SIG-M5 (cell line): ENCODE measurements at places on chromosomes 2 and 18.

GRCh38 chr2:211373203-211373602 is 816.8 kb downstream of the CPS1 start:
- DNase-seq: no peak

DNA sequence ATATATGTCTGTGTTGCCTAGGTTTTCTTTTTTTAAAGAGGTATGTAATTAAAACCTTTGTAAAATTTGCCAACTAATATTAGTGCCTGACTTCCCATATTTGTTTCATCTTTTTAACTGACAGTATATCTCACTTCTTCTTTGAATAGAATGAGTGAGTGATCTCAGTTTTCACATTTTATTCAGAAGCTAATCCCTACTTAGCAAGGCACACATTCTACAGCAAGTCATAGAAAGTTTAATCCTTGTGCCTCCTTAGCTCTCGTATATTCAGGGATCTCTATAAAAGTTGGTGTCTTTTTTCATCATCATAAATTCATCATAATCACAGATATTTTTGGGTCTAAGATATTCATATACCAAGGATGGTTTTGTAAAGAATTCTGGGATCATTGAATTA is 66.6 kb downstream of the RIF1 start:
- DNase-seq: no peak

DNA sequence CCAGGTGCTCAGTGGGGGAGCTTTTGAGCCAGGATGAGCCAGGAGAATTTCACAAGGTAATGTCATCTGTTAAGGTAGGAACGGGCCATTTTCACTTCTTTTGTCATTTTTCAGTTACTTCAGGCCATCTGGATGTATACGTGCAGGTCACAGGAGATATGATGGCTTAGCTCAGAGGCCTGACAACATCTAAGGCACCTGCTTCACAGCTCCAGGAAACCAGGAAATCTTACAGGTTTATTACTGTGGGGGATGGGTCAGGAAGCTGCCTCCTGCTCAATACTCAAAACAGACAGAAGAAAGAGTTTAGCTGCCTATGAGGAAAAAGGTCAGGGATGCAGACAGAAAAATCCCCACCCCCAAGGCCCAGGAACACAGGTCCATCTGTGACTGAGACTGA is 364.3 kb upstream of the LRP1B start:
- DNase-seq: no peak

DNA sequence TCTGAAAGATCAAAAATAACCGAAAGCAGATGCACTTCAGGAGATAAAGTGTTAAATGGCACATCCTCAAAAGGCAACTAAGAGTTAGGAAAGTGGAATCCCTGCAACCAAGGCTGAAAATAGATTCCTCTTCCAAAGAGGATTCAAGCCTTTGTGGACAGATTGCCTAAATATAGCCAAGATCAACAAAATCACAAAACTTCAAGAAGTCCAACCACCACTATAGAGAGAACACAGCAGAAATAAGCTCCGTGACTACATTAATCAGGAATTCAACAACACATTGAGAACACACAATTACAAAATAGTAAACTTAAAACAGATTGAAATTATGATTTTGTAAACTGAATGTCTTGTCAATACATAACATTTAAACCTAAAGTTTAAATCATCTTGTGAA is 165.7 kb downstream of the LNPK start:
- DNase-seq: no peak

- peak; percentile 82 for DNase-seq
These were observed 69.1 kb upstream of the AFF3 start for GRCh38 chr2:100211521-100211920.

DNA sequence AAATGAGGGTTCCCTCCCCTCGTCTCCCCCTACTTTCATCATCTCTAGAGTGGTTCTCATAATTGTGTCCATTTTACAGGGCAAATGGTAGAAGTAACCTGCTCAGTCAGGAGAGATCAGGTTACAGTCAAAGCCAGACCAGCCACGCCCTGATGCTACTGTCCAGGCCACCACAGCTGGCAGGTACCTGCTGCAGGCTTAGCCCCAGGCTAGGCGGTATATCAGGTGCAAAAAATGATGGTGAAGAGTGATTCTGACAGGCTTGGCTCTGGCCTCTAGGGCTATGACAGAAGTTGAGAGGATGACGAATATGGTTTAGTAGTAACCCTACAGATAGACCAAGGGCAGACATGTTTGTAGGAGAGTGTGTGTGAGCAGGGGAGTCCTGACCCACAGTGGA is 67.1 kb downstream of the HAUS1 start:
- DNase-seq: no peak

GRCh38 chr18:13522256-13522655 is 204.1 kb downstream of the FAM210A start:
- no peak for DNase-seq

GRCh38 chr2:74573747-74574562 is 19.4 kb downstream of the DOK1 start:
- peak; percentile 70 for DNase-seq

GRCh38 chr2:176018708-176019107 is 16.6 kb upstream of the LNPK start:
- no peak for DNase-seq

DNA sequence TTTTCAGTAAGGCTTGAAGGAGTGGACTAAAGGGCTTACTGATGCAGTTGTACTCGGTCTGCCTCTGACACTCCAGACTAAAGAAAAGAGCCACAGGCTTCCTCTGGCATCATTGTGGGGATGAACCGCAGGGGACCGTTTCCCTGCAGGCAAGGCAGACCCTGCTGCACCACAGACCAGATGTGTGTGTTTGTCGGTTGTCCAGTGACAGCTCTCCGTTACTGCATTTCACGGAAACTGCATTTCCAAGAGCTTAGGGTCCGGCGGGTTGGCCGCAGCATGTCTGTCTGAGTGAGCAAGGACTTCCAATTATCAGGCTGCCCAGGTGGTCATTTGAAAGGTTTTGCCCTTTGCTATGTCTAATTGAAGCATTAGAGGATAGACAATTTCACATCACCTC is 98.1 kb downstream of the FAM210A start:
- DNase-seq: no peak

DNA sequence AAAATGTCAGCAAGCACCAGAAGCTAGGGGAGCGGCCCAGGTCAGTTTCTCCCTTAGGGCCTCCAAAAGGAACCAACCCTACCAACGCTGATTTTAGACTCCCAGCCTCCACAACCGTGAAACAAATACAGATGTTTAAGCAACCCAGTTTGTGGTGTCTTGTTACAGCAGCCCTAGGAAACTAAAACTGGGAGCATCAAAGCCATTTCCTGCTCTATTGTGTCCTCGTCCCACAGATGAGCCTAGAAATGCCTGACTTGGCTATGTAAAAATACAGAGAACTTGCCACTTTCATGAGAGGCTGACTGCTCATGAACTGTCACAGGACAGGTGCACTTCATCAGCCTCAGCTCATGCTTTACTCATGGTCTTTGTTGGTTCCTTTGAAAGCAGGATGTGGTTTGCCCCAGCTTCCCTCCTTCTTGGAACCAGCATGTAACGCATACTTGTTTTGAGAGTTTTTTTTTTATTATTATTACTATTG is 97.6 kb upstream of the SLC39A10 start:
- DNase-seq: peak; percentile 48

DNA sequence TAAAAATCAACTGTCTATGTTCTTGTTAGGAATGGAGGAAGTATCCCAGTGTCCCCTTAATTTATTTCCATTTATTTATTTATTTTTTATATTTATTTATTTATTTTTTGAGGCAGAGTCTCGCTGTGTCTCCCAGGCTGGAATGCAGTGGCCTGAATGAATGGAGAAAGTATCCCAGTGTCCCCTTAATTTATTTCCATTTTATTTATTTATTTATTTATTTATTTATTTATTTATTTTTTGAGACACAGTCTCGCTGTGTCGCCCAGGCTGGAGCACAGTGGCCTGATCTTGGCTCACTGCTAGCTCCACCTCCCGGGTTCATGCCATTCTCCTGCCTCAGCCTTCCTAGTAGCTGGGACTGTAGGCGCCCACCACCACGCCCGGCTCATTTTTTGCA is 34.1 kb downstream of the MIB1 start:
- no peak for DNase-seq

DNA sequence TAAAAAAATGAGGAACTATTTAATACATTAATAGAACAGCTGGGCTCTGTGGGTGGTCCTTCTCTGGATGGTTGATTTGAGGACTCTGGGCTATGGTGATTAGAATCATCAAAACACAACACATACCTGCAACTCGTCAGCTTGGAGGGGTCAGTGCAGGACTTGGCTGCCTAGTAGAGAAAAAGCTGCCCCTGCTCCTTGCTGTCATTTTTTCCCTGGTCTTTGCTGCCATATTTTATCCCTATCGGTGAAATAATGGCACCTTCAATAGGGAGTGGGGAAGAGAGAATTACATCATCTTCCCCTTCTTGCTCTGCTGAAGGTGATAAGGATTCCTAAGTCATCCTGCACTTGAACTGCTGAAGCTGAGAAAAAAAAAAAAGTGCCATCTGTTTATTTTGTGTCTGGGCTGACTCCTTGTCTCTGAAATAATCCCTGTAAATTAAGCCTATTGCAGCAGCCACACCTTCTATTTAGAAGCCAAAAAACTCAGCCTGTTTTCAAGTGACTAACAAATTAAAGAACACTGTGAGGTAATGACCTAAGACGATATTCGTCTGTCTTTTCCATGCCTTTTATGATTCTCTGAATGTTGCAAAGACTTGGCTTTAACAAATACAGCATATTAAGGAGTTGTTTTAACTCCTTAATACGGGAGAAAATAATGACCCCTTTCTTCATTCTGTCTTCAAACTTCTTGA is 89.3 kb downstream of the ACVR1 start:
- DNase-seq: no peak

GRCh38 chr2:172200495-172201085 is 97.9 kb upstream of the DLX2 start:
- DNase-seq: no peak

GRCh38 chr2:230018153-230018552 is 50.6 kb downstream of the SLC16A14 start:
- DNase-seq: no peak

DNA sequence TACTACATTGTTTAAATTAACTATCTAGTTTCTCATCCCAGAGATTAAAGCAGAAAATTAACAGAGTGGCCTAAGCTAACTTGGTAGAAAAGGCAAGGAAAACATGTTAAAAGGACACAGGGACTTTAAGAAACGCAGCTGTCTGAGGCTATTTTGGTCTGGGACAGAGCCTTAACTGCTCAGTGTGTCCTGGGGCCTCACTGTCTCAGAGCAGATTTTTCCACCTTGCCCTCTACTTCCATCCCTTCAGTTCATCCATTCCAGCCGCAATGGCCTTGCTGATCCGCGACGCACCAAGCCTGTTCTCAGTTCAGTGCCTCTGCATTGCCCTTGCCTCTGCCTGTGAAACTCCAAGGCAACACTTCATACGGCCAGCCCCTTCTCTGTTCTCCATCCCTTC is 114.9 kb upstream of the OSR1 start:
- no peak for DNase-seq

DNA sequence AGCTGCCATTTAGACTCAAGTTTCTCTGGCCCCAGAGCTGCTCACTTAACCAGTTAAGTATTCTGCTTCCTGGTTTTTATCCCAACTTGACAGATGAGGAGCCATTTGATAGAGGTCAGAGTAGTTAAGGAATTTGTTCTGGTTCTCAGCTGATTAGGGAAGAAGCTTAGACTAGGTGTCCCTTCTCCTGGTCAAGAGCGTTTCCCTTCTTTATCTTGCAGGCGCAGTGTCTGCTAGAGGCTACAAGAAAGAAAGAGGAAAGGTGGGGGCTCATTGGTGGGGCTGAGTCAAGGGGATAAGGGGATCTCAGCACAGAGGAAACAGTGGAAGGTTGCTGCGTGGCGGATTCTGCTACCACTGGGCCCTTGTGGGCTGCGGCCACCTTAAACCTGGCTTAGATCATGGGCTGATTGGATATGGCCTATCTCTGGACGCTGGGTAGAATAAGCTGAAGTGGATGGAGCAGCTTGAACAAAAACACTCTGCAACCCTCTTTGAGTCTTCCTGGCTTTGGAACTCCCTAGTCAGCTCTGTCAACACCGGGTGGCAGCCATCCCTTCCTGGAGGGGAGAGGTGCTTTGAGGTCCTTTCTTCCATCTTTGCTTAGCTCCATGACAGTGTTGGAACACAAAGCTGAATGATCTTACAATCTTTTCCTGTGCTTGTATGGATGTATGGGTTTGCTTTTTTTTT is 70.8 kb downstream of the QPCT start:
- no peak for DNase-seq

DNA sequence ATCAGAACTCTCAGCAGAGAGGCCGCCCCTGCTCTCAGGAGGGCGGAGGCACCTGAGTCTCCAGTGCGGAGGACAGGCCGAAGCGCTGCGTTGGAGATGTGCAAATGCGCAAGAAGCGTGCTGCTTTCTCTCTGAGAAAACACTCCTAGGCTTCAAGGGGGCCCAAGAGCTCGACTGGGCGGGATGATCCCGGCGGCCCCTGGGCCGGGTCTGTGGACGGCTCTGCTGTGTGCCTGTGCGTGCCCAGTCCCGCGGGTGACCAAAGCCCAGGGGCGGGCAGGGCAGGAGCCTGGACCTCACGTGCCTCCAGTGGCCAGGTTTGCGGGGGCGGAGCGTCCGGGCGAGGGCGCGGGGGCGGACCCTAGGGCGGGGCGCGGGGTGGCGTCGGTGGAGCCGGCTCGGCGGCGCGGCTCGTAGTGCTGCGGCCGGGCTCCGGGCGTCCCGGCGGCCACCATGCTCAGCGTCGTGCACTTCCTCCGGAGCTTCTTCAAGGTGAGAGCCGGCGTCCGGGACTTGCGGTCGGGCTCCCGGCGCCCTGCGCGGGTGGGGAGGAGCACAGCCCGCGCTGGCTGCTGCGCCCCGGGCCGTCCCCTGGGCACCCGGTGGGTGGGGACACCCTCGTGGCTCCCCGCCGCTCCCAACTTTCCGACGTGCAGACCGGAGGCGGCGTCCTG is at the start of gene ARHGEF4:
TSS of gene ARHGEF4 (plus strand) at position 414 of the 674 bp plus-strand sequence. CDS start at position 454, 40 bp downstream.
- DNase-seq: no peak

DNA sequence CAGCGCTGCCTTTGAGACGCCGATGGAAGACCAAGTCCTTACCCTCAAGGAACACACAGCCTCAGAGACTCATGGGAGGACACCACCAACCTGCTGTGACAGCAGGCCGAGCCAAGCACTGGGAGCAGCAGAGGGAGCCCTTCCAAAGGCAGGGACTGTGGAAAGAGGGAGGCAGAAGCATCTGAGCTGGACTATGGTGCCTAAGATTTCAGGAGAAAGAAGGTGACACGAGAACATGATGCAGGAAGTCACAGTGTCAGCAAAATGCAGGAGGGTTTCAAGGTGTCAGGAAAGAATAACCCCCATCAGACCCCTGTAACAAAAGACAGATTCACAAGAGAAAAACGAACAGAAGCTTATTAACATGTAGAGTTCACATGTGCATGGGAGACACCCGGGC is 24.2 kb upstream of the COX7A2L start:
- DNase-seq: no peak

GRCh38 chr2:113225263-113226259 is 51.8 kb downstream of the PSD4 start:
- DNase-seq: no peak

GRCh38 chr2:5727235-5727634 is 35.1 kb downstream of the SOX11 start:
- DNase-seq: no peak

DNA sequence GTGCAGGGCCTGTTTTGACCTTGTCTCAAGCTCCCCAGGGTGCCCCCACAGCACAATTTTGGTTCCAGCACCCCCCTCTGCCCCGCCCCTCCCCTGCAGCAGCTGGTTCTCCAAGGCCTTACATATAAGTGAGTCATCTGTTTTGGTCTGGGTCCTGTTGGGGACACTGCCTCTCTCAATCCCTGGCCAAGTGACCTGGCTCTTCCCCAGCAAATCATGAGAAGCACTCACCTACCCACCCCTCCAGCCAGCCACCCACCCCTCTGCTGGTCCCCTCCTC is 90.5 kb downstream of the INHBB start:
- DNase-seq: no peak

- DNase-seq: no peak
These were observed 282.3 kb downstream of the EIPR1 start for GRCh38 chr2:3094999-3095958.

GRCh38 chr2:234029150-234029733 is 21.3 kb upstream of the SPP2 start:
- no peak for DNase-seq
